Natural killer cell (primary cell): ENCODE measurements at places on chromosomes 6 and 20. TPM values are rescaled to one million over a fixed set of nuclear protein-coding genes. Genes with fewer than 3 reads are reported as not detected.

GRCh38 chr6:44430326-44430725 lies 42.8 kb downstream of the CDC5L start:
- no peaks in the 10 kb centered on the region for H3K4me1 ChIP-seq
- no peak for DNase-seq
- H3K27me3 ChIP-seq: no peaks in the 10 kb centered on the region
- H3K27ac ChIP-seq: no peak overlapping the region
- H3K4me3 ChIP-seq: no peak overlapping the region
- H3K36me3 ChIP-seq: peaks cover 73% of the 10 kb centered on the region

TBC1D7 gene
- total RNA-seq: 20.1 TPM

DNA sequence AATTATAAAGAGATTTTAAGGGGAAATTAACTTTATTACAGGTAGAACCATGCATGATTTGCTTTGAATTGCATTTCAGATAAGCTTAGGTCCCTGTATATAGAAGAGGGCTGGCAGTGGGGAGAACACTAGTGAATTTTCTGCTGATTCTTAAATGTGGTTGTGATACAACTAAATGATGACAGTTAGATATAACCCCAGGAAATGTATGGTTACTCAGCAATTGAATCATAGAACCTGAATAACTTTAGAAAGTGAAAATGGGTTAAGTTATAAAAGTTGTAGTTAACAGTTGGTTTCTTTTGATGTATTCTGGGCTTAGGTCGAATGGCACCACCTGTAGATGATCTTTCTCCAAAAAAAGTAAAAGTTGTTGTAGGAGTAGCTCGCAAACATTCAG lies 70.1 kb downstream of the PHF3 start:
- no peak overlapping the region for H3K4me3 ChIP-seq
- no peaks in the 10 kb centered on the region for H3K4me1 ChIP-seq
- no peak for DNase-seq

DNA sequence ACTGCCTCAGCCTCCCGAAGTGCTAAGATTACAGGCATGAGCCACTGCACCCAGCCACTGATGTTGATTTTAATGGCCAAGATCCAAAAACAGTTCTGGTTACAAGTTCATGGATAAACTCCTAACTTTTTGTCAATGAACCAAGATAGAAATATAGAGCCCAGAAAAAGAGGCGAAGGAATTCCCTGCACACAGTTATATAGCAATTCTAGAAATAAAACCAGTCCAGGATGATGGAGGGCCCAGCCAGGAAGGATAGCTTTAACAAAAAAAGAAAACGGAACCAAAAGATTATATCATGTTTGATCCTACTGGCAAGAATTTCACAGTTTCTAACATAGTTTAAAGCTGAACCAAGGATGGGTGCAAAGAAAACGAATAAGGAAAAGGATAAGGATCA lies 10.9 kb downstream of the EPB41L2 start:
- no peaks in the 10 kb centered on the region for H3K36me3 ChIP-seq
- H3K27ac ChIP-seq: no peak overlapping the region
- no peaks in the 10 kb centered on the region for H3K4me1 ChIP-seq
- DNase-seq: no peak

GRCh38 chr6:139335447-139336210 lies 38.8 kb downstream of the CITED2 start:
- no peaks in the 10 kb centered on the region for H3K4me1 ChIP-seq
- no peaks in the 10 kb centered on the region for H3K36me3 ChIP-seq
- no peak overlapping the region for H3K4me3 ChIP-seq
- DNase-seq: no peak
- no peaks in the 10 kb centered on the region for H3K27me3 ChIP-seq

DNA sequence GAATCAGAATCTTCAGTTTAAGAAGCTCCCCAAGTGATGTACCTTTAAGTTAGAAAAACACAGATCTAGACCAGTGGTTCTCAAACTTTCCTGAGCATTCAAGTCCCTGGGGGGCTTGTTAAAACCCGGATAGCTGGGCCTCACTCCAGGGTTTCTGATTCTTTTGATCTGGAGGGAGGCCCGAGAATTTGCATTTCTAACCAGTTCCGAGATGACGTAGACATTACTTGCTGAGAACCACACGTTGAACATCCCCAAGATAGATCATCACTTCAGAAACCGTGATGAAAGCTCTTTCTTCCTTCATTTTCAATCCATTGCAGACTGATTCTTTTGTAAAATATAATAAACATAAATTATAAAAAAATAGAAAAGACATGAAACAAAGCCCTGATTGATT lies 40.7 kb upstream of the KIF16B start:
- no peaks in the 10 kb centered on the region for H3K4me1 ChIP-seq
- H3K27ac ChIP-seq: no peak overlapping the region
- DNase-seq: no peak
- H3K27me3 ChIP-seq: no peaks in the 10 kb centered on the region

GRCh38 chr6:47525330-47526057 lies 47.9 kb downstream of the CD2AP start:
- H3K4me3 ChIP-seq: no peak overlapping the region
- H3K27me3 ChIP-seq: no peaks in the 10 kb centered on the region
- H3K36me3 ChIP-seq: peaks cover 2% of the 10 kb centered on the region
- peaks cover 9% of the 10 kb centered on the region for H3K4me1 ChIP-seq
- DNase-seq: no peak
- H3K27ac ChIP-seq: no peak overlapping the region

DNA sequence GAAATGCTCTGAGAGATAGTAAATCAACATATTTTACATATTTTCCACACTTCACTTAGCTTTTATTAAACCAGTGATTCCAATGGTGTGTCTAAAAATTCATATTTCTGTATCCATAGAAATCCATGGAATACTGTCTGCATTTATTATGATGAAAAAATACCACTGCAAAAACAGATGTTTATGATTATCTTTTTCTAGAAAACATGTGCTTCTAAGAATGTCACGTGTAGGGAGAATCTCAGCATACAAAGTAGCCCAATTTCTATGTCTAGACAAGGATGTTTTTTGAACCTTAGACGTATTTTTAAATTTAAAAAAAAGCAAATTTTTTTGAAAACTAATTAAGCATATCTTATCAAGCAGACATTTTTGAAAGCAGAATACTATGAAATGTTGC lies 622.4 kb downstream of the TENT5A start:
- H3K4me1 ChIP-seq: no peaks in the 10 kb centered on the region
- no peaks in the 10 kb centered on the region for H3K27me3 ChIP-seq
- H3K27ac ChIP-seq: no peak overlapping the region
- no peaks in the 10 kb centered on the region for H3K36me3 ChIP-seq
- no peak overlapping the region for H3K4me3 ChIP-seq

DNA sequence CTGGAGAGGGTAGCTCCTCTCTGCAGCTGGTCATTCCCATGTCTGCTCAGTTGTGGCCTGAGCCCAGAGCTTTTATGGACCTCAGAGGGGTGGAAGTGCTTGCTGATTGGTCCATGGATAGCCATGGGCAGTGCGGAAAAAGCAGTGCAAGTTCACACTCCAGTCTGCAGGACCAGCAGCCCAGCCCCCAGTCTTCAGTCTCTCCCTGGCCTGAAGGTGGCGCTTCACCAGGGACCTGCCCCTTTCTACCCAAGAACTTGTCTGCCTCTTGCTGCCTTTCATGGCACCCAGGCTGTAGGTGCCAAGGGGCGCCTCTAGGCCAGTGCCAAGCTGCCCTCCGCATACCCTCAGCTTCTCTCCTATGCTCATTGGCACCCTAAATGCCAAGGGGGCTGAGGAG lies 91.0 kb downstream of the TBXT start:
- H3K27me3 ChIP-seq: no peaks in the 10 kb centered on the region
- no peak for DNase-seq
- H3K4me1 ChIP-seq: no peaks in the 10 kb centered on the region
- no peak overlapping the region for H3K4me3 ChIP-seq
- no peak overlapping the region for H3K27ac ChIP-seq

GRCh38 chr6:46305833-46306232 lies 135.1 kb upstream of the ENPP5 start:
- H3K27ac ChIP-seq: no peak overlapping the region
- H3K4me3 ChIP-seq: no peak overlapping the region
- no peak for DNase-seq
- no peaks in the 10 kb centered on the region for H3K4me1 ChIP-seq

ZNF292 gene
- 89.4 TPM for total RNA-seq

- no peak overlapping the region for H3K27ac ChIP-seq
- DNase-seq: no peak
- H3K36me3 ChIP-seq: no peaks in the 10 kb centered on the region
- H3K4me1 ChIP-seq: no peaks in the 10 kb centered on the region
- H3K27me3 ChIP-seq: no peaks in the 10 kb centered on the region
- no peak overlapping the region for H3K4me3 ChIP-seq
Observed at GRCh38 chr6:67956352-67956751, 678.7 kb upstream of the ADGRB3 start.

DTNBP1 gene
- total RNA-seq: 38.4 TPM

GRCh38 chr6:15755526-15755925 lies 92.7 kb upstream of the DTNBP1 start:
- no peaks in the 10 kb centered on the region for H3K27me3 ChIP-seq
- H3K36me3 ChIP-seq: no peaks in the 10 kb centered on the region
- no peak overlapping the region for H3K4me3 ChIP-seq
- no peak overlapping the region for H3K27ac ChIP-seq
- H3K4me1 ChIP-seq: no peaks in the 10 kb centered on the region
- no peak for DNase-seq

DNA sequence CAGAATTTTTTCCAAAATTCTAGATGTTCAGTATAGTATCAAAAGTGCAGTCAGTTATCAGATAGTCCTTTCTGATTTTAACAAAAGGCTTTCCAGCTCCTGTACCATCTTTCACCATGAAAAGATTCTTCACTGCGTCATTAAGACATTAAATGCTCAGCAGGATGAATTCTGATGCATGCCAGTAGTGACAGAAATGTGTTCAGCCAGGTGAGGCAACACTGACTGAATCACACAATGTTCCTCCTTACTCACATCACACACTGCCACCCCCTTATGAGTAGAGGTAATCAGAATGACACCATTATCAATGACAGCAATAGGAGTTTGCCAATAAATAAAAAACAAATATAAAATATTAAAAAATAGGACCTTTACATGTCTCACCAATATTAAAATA lies 426.6 kb upstream of the PLCB4 start:
- H3K4me3 ChIP-seq: no peak overlapping the region
- DNase-seq: no peak

GRCh38 chr6:23329086-23329485 lies 759.7 kb downstream of the HDGFL1 start:
- no peak for DNase-seq
- no peaks in the 10 kb centered on the region for H3K27me3 ChIP-seq
- no peak overlapping the region for H3K4me3 ChIP-seq
- H3K4me1 ChIP-seq: no peaks in the 10 kb centered on the region
- no peaks in the 10 kb centered on the region for H3K36me3 ChIP-seq

SIRPD gene
- not detected for total RNA-seq

DNA sequence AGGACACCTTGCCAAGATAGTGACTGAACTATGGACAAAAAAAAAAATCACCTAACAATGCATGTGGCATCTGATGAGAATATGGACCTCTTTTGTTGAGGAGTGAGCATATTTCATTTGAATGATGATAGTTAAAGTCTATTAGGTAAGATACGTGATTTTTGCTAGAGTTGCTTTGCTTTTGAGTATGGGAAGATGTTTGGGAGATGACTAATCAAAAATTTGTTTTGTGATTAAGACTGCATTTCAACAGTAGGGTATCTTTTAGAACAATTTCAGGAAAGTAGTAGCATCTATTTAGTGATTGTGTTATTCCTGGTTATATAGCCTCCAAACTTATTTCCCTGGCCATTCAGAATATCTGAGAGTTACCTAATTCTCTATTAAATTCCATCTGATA lies 878.6 kb upstream of the CITED2 start:
- H3K27ac ChIP-seq: no peak overlapping the region
- DNase-seq: no peak
- no peak overlapping the region for H3K4me3 ChIP-seq
- H3K4me1 ChIP-seq: no peaks in the 10 kb centered on the region

DNA sequence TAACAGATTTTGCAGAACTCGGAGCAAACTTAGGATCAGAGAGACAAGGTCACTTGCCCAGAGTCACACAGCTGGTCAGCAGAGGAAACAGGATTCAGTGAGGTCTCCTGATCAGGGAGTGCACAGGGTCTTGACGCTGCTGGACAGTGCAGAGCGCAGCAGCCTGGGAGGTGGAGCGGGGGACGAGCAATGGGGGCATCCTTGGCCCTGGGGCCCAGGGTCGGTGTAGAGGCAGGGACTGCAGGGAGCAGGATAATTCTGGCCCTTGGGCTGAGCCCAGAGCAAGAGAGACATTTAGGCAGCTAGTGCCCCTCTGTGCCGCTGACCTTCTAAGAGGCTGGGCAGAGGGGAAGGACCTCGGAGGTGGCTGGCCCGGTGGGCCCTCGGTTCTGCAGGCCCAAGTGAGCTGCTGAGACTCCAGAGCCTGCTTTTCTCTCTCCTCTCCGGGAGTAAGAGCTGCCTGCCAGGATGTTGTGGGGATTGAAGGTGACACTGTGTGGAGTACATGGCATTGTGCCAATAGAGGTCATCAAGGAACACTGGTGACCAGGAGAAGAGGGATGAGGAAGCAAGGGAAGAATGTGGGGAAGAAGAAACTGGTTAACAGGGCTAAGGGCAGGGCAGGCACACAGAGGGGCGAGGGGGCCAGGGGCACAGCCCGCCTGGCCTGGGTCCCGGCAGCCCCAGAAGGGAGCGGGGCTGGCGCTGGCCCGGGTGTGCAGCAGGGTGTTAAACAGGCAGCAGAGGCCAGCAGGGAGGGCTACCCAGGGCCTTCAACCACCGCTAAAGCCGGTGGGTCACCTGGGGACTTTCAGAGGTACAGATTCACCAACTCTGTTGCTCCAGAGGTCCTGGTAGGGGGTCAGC lies 122.0 kb downstream of the AGPAT4 start:
- H3K27me3 ChIP-seq: no peaks in the 10 kb centered on the region
- no peak overlapping the region for H3K27ac ChIP-seq
- H3K36me3 ChIP-seq: peaks cover 28% of the 10 kb centered on the region
- H3K4me1 ChIP-seq: no peaks in the 10 kb centered on the region
- DNase-seq: no peak
- H3K4me3 ChIP-seq: no peak overlapping the region

DNA sequence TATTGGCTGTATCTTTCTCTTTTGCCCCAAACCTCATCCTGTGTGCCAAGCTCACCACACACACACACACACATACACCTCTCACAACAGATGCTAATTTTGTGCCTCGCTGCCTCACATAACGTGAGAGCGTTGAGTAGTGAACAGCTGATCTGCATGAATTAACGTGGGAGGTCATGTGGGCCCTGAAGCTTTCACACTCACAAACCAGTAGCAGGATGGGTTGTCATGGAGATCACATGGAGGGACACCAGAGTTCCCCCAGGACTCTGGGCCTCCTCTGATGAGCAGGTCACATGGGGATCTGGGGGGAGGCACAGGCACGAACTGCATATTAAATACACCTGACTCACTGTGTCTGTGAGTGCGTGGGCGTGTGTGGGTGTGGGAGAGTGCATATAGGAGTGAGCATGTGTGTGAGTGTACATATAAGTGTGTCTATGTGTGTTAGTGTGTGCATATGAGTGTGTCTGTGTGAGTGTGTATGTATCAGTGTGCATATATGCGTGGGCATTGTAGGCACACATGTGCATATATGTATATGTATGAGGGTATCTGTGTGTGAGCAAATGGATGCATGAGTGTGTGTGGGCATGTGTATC lies 62.7 kb upstream of the SULF2 start:
- no peak for DNase-seq
- H3K36me3 ChIP-seq: no peaks in the 10 kb centered on the region
- H3K4me3 ChIP-seq: no peak overlapping the region
- H3K27me3 ChIP-seq: no peaks in the 10 kb centered on the region
- H3K4me1 ChIP-seq: no peaks in the 10 kb centered on the region

GRCh38 chr6:158853072-158853879 lies 34.1 kb upstream of the EZR start:
- peak; percentile 77 for DNase-seq
- no peaks in the 10 kb centered on the region for H3K27me3 ChIP-seq
- H3K27ac ChIP-seq: peak overlapping the region; percentile 91
- H3K36me3 ChIP-seq: no peaks in the 10 kb centered on the region
